NCI-H82 (cell line): ENCODE measurements at places on chromosomes 7 and 10.
A peak's percentile ranks its signal among the peaks of the same experiment; 100 is the strongest.

GRCh38 chr7:111650456-111650999 lies 88.2 kb upstream of the IMMP2L start:
- DNase-seq, result no peak

DNA sequence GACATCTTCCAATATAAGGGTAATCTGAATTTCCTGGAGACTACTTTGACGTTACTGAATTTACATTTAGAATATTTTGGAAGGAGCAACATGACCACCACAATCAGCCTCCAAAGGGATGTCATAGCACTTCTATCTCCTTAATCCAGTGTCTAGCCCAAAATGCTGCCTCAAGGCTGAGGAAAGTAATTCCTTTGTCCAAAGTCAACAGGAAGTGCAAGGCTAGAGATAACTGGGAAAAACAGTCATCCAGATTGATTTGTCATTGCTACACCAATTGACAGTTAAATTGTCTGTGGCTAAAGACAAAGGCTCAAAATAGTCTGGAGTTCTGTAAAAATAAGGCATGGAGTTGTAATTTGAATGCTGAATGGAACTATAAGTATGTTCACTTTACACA lies 3.9 kb upstream of the TFPI2 start:
- DNase-seq, result peak; percentile 34

DNA sequence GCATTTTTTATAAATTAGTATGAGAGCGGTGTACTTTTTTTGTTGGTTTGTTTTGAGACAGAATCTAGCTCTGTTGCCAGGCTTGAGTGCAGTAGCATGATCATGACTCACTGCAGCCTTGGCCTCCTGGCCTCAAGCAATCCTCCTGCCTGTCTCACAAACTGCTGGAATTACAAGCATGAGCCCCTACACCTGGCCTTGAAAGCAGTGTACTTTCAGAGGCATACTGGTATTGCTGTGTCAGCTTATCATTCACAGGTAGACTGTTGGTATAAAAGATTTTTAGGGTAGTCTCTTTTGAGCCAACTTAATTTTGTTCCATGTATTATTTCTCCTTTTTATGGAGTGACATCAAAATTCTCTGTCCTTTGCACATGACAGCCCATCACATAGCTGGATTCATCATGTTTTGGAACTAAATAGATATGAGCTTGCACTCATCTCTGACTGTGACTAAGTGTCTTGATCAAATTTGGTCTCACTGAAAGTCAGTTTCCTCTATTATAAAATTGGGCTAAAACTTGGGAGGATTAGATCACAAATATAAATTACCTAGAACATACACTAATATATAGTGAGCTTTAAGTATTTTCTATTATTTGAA lies 12.4 kb downstream of the GNAT3 start:
- no peak for DNase-seq

DNA sequence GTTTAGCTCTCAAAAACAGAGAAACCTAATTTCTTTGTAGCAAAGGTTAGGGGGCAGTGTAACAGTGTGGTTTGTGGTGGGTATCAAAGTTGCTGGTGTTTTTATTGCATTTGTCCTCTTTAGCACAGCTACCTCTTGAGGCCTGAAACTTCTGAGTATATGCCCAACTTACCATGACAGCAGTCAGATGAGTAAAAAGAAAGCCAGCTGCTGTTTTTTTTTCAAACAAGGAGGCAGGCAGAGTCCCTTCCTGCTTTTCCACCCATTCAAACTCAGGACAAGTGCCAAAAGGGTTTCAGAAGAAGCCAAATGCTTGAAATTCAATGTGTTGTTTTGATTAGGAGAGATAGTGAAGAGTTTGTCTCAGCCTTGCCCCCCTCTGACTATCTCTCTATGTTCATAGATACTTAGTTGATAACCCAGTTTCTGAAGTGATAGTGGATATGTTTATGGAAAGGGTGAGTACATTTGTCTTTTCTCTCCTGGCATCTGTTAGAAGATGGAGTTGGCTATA lies 23.1 kb downstream of the GBF1 start:
- no peak for DNase-seq

DNA sequence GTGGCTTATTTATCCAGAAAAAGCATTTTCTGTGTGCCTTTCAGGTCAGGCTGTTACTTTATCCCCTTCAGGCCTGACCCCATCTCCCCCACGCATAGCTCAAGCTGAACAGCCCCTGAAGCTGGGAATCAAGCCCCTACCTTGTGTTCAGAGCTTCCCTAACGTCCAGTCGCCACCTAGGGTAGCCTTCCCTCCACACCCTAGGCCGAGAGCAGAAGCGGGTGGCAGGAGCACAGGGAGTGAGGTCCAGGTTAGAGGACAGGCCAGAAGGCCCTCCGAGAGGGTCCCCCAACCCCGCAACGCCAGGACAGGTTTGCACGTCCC lies 479 bp upstream of the SEMA4G start:
- no peak for DNase-seq

DNA sequence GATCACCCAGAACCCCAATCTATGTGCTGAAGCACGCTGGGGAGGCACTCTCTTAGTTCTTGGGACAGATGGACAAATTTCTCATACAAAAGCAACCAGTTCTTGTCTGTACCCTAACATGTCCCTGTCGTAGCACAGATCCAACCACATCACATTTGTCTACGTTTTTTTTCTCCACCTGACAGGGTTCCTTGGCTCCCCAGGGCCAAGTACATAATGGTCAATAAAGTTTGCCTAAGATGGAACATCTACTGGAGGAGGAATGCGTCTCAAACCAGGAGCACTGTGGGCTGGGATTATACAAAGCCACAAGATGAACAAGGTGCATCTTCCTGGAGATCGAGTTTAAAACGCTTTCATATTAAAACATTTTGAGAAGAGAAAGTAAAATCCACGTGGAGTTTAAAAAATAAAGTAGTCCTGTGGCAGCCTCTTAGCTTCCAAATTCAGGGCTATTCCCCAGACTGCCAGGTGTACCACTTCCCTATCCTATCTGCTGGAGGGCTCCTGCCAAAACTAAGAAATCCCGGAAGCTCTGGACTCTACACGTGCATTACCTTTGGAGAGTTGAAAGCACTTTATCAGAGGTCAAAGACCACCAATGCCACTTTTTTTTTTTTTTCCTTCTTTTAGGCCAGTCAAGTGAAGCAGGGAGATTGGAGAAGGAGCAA lies 1.4 kb downstream of the TMEM243 start:
- DNase-seq, result no peak

DNA sequence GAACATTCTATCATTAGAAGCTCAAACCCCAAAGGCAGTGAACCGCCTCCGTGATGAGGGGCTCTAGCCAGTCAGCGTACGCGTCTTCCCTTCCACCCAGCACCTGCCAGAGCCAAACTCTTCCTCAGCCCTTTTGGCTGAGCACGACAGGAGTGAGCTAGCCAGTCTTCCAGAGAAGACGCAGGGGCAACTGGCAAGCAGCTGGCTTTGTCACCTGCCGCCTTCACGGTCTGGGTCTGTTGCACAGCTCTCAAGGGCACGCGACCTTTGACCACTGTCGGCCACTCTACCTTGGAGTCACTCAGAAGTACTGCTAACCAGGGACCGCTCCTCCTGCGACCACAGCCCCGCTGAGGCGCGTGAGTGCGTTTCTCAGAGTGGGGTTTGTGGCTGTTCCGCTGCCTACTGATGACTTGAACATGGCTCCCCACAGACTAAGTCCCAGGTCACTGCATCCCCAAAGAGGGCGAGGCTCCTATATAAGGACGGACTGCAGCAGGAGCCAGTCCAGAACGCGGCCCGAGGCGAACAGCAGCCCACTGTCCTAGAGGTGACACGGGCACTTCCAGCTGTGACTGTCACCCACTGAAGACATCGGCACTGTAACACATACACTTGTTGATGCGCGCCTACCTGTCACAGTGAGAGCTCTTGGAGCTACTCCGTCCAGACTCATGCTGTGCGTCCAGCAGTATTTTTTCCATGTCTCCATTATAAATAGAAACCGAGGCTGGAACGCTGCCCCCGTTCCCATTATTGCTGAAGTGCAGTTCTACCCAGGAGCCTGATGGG lies 8.4 kb downstream of the BNIP3 start:
- no peak for DNase-seq

DNA sequence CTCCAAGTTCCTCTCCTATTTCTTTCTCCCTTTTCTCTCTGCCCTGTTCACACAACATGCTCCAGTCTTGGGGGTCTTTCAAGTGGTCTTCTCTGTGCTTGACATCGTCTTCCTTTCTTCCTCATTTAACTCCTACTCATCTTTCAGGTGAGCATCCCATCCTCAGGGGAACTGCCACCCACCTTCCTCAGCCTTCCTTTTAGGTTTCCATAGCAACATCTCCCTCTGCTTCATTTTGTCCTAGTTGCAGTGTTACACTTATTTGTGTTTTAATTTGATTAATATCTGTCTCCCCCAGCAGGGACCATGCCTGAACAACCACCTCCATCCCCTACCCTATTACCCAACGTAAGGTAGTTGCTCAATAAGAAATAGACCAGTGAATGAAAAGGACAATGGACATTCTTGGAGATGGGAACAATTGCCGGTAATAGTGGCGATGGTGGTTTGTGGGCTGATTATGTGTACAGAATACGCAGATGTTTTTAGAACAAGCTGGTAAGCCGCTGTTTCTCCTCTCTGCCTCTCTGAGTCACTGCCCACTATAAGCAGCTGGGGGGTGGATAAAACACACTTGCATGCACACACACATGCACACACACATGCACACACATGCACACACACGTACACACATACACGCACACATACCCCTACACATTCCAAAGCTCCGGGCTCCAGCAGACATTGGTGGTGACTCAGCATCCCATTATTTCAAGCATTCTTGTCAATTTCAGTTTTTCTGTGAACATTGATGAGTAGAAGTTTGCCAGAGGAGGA lies 251.6 kb downstream of the GATA3 start:
- DNase-seq, result no peak

- DNase-seq, result peak; percentile 23
These were observed 29.9 kb upstream of the ZMIZ1 start for GRCh38 chr10:79038841-79039201.

DNA sequence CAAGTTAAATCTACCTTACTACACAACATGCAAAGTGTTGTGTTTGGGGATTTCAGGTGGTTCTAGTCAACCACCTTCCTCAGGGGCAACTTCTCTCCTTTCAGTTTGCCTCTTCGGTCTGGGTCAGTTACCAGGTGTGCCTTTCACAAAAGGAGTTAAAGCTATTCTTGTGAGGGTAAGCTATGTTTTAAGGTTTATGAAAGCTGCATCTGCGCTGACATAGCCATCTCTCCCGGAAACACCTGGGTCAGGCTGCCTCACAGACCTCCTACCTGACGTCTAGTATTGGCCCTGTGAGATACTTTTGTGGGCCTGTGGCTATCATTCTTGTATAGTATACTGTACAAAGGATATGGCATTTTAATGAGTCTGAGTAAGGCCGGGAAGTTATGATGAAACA lies 67.7 kb upstream of the ITGA8 start:
- DNase-seq, result no peak

- no peak for DNase-seq
These were observed 6.3 kb downstream of the MYO1G start for GRCh38 chr7:44972562-44972961.

GRCh38 chr10:52229291-52229931 lies 84.7 kb upstream of the DKK1 start:
- no peak for DNase-seq

DNA sequence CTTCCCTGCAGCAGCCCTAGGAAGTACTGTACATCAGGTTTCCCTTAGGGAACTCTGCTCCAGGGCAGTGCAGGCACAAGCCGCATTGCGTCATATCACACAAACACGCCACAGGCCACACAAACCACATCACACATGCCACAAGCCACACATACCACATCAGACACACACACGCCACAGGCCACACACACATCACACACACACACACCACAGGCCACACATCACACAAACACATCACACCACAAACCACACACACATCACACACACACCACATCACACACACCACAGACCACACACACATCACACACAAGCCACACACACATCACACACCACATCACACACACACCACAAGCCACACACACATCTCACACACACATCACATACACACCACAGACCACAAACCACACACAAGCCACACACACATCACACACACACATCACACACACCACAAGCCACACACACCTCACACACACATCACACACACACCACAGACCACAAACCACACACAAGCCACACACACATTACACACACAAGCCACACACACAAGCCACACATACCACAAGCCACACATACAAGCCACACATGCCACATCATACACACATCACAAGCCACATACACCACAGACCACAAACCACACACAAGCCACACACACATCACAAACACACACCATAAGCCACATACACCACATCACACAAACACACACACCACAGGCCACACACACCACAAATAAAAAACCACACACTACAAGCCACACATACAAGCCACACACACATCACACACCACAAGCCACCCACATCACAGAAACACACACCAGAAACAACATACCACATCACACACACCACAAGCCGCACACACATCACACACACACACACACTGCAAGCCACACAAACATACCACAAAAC lies 53.4 kb downstream of the TMEM209 start:
- no peak for DNase-seq

DNA sequence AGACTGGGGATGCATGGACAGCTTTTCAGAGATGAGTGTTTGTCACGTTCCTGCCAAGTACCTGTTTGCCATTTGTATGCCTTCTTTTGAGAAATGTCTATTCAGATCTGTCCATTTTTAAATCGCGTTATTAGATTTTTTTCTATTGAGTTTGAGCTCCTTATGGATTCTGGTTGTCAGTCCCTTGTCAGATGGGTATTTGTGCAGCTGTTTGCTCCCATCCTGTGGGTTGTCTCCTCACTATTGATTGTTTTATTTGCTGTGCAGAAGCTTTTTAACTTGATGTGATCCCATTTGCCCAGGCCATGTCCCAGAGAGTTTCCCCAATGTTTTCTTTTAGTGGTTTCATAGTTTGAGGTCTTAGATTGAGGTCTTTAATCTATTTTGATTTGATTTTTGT lies 5.5 kb upstream of the PRKAR1B start:
- DNase-seq, result no peak

- DNase-seq, result no peak
These were observed 36.9 kb downstream of the C1GALT1 start for GRCh38 chr7:7219216-7219615.

DNA sequence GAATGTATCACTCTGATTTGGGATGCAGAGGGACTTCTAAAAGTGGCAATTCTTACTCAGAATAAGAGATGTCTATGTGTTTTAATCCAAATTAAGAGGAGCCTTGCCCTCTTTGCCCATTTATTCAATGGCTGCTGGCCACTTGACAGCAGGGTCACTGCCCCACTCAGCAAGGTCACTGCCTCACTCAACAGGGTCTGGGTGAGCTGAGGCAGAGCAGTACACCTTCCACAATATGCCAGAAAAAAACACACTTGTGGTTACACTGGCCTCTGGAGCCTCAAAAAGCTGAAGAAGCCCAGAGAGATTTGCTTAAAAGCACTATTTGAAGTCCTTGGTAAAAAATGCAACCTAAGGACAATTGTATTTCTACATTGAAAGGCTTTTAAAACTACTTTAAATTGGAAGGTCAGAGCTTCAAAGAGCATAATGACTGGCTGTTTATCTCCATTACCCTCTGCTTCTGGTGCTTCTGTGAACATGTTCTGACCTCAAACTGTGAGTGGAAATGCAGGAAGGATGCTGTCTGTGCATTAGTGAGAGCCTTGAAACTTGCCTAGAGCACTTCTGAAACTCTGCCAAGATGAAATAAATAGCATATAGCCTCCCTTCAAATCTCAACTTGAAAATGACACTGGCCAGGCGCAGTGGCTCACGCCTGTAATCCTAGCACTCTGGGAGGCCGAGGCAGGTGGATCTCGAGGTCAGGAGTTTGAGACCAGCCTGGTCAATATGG lies 35.1 kb upstream of the WIPF3 start:
- no peak for DNase-seq
